ENCODE measurements at places on chromosomes 2 and 18.

- no peak for DNase-seq
These were observed 154.3 kb downstream of the TTC32 start for GRCh38 chr2:19747310-19748072.

DNA sequence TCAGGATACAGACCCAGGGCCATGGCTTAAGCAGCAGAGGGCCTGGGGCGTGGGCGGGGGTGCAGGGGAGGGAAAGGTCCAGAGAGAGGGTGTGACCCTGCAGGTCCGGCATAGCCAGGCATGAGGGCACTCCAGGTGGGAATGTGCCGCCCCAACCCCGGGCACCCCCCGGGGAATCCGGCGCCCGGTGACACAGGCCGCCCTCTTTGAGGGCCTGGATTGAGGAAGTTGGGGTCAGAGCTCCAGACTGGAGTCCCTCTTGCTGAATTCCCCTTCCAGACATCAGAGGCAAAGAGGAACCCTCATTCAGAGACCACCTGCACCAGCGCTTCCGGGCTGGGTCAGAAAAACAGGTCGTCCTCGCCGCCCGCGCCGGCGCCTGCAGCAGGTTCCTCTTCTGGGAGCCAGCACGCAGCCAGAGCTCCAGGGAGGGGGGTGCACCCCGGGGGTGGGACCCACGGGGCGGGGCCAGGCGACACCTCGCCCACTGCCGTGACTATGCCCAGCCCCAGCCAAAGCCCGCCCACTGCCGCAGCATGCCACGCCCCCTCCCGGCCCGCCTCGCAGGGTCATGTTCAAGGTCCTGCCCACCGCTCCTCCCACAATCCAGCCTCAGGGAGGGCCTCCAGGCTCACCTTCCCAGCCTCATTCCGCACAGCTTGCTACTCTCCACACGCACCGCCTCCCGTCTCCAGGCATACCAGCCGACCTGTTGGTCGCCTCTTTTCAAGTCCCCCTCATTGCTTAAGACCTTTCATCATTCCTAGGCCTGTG is 98.3 kb upstream of the ID2 start:
- DNase-seq, result peak; percentile 40

GRCh38 chr2:45894211-45894610 is 242.7 kb downstream of the PRKCE start:
- DNase-seq, result no peak

DNA sequence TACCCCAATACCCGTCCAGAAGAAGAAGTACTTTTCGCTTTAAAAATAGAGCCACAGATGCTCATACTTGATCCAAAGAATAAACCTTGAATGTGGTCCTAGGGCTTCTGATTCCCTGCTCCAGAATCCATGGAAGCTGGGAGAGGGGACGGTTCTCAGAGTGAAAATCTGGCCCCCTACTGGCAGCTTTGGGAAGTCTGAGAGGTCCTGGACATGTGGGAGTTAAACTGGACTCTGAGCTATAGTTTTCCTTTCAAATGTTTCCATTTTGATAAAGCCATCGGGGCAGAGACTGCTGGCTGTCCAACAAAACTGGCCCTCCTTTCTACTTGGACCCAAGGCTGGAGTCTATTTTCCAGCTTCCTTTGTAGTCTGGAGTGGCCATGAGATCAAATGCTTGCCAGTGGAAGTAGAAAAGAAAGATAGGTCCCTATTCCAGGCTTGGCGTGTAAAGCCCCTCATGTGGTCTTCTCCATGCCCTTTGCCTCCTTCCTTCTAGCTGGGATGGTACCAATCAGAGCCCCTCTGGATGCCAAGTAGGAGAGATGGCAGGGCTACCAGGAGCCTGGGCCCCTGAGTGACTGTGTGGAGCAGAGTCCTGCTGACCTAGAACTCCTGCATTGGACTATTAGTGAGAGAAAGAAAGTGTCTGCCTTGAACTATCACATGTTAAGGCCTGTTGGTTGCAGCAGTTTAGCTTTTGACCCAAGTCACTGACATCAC is 37.7 kb upstream of the TBC1D8 start:
- DNase-seq, result peak; percentile 61

DNA sequence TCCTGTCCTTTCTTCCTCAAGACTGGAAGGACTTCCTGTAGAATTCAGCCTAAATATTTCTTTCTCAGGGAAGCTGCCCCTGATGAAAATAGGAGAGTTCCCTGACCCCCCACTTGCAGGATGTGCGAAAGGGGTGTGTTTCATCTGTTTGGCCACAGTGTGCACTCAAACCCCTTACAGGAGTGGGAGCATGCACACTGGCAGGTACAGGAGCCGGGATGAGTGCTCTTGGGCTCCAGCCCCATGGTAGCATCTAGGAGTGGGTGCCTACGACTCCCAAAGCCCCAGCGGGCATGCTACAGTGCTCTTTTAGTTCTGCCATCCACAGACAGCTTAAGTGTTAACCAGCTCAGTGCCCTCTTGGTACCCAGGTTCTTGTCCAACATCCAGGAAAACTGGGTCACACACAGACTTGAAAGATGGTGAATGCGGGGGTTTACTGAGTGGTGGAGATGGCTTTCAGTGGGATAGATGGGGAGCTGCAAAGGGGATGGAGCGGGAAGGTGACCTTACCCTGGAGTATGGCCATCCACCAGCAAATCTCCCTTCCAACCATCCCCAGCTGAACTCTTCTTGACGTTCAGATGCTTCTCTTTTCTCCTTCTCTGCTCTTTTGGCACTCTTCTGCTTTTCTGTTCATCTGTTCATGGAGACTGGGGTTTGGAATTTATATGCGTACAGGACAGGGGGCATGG is 295.0 kb upstream of the NCKAP5 start:
- DNase-seq, result no peak

DNA sequence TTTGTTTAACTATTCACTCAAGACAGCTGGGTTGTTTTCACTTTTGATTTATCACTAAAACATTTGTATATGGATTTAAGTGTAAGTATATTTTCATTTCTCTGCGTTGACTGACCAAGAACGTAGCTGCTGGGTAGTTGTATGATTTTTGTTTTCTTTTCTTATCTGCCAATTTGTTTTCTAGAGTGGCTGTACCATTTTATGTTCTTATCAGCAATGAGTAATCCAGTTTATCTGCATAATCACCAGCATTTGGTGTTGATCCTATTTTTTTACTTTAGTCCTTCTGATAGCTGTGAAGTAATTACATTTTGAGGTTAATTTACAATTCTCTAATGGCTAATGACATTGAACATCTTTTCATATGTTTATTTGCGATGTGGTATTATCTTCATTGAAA is 1178.4 kb upstream of the TMEFF2 start:
- no peak for DNase-seq

DNA sequence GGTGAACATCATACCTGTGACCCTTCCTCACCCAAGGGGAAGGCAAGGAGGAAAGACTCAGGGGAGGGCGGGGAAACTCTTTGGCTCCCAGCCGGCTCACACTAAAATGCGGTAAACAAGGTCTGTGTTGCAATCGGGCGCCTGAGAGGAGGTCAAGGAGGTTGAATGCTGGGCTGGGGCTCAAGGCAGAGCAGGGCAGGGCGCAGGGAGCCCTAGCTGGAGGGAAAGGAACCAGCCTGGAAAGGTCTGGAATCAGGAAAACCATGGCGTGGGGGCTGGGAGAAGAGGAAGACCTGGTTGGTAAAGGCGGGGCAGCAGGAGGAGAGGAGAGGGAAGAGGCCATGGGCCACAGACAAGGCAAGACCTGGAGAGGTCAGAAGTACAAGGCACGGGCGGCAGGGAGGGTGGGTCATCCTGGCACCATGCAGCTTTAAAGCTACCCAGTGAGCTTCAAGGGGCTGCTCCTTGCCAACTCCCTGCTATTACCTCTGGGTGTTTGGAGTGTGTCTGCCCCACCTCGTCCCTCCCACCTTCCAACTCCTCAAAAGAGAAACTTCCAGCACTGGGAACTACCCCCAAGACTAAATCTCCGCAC is 4.8 kb upstream of the TMEM37 start:
- DNase-seq, result no peak

DNA sequence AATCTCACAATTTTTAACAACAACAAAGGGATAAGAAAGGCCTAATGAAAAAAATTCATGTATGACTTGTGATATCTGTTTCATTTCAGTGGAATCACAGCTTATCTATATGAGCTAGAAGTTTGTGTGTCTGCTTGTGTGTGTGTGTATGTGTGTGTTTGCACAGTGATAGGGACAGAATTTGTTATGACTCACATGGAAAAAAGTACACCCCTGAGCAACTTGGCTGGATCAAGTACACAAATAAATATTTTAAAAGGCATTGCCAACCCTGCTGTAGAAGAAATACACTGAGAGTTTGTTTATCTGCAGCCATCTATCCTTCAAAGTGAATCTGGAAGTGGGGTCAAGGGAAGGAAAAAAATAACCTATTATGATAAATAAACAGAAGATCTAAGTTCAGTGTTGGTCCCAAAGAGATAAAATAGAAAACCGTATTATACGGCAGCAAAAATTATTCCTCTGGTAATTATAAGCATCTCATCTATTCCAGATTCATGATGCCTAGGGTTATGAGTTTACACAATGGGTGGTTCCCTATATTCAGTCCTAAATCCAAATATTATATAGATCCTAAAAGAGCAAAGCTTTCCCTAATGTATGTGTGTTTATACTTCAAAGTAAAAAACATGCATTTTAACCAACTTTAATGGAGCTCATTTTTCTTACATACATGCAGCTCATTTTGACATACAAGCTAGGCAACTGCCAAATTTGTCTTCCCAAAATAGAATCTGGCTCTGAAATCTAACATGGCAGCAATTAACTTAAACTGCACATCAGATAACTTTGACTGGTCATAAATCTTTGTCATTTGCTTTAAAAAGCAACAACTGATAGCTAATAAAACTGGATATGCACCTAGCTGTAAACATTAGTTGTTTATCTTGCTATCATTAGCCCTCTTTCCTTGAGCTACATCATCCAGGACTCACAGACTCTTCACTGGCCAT is 420.6 kb downstream of the IRS1 start:
- peak; percentile 18 for DNase-seq

DNA sequence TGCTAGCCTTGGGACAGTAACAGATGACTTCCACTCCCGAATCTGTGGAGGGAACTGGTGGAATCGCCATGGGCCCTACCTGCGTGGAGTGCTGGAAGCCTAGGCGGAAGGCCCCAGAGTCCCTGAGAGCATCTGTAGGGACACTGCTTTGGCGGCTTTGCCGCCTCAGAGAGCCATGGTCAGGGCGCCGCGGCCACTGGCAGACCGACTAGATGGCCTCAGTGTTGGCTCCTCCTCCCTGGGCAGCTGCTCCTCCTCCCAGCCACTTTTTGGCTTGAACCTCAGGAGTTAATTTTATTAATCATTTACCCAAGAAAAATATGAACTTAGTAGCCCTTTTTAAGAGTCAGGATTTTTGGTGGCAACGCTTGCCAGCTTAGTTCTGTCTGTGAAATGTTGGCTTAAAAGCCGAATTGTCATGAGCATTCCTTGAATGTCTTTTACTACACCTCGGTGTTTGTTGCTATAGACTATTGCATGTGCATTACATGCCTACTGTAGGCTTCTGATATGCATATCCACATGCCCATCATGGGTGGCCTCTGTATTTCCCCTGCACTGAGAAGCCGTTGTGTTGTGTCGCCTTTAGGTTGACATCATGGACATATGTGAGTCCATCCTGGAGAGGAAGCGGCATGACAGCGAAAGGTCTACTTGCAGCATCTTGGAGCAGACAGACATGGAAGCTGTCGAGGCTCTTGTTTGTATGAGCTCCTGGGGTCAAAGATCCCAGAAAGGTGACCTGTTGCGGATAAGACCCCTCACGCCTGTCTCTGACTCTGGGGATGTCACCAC is 2.4 kb downstream of the KLF11 start:
- no peak for DNase-seq

DNA sequence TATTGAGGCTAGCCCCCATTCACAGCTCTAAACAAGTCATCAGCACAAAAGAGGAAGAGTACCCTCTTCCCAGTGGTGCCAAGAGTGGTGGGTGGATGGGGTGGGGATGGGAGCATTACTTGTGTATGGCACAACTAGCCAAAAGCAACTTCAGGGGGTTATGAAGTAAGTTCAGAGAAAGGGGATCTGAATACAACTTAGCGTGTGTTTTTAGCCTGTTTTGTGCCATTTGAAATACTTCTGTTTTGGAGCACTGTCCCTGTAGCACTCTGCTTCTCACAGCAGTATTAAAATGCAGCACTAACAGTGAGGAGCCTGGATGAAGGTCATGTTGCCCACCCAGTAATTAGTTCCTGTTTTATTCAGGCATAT is 113.5 kb downstream of the CRIM1 start:
- no peak for DNase-seq

- DNase-seq, result no peak
These were observed 52.1 kb upstream of the PXDN start for GRCh38 chr2:1796232-1796930.

- no peak for DNase-seq
These were observed 231.4 kb downstream of the SEPTIN10 start for GRCh38 chr2:109382226-109382895.

DNA sequence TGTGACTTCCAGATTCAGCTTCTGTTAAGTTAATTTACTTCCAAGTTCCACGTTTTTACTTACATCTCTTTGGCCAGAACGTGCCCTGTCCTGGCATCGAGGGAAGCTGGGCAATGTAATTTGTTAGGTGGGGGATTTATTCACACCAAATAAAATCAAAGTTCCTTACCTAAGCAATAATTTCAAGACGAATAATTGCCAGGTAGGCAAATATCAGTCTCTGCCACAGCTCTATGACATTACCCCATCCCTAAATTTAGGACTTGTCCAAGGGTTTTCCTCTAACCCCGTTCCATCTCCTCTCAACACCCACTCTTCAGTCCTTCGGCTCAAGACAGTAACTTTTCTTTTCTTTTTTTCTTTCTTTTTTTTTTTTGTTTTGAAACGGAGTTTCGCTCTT is 38.3 kb upstream of the LAMA1 start:
- no peak for DNase-seq

DNA sequence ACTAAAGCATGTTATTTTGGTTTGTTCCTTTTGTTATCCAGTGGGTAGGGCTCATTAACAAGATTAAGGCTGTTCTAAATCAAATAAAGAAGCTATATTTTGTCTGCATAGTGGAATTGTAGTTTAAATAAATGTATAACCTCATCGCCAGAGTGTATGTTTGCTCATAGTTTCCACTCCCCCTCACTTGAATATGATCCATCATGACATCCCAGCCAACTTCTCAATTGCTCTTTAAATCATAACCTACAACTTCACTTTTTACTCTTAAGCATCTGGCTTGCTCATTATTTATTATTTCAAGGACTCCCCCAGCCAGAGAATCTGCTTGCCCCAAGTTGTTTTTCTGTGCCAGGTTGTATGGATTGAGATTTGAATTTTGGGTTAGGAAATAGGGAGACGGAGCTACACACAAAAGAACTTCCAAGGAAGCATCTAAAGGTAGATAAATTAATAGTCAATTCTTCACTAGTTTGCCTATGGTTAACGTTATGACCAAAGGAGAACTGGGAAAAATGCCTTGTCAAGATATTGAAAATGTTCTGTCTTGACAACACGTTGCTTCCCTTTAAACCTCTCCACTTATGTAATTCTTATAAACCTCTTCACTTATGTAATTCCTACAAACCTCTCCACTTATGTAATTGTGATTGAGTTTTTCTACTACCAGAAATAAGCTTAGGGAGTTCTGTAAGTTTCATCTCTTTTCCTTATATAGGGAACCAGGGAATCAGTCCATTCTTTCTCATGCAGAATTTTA is 55.4 kb upstream of the UPP2 start:
- DNase-seq, result no peak

- peak; percentile 50 for DNase-seq
These were observed 66.1 kb downstream of the LRRFIP1 start for GRCh38 chr2:237693291-237693994.

- no peak for DNase-seq
These were observed 131.6 kb downstream of the RNF144A start for GRCh38 chr2:7048762-7049294.

All from AG08396 (cell line).